OCI-LY7 (cell line): ENCODE measurements at places on chromosomes 4 and X.
A peak's percentile ranks its signal among the peaks of the same experiment; 100 is the strongest.

GRCh38 chrX:113741744-113742143 is 842.1 kb upstream of the HTR2C start:
- peak; percentile 25 for DNase-seq

DNA sequence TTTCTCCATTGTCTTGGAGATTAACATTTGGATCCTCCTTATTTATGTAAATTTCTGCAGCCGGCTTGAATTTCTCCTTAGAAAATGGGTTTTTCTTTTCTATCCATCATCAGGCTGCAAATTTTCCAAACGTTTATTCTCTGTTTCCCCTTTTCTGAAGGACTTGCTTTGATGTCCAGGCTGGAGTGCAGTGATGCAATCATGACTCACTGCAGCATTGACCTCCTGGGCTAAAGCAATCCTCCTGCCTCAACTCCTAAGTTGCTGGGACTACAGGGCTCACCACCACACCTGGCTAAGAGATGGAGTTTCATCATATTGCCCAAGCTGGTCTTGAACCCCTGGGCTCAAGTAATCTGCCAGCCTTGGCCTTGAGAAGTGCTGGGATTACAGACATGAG is 144.0 kb upstream of the ZXDB start:
- no peak for DNase-seq

DNA sequence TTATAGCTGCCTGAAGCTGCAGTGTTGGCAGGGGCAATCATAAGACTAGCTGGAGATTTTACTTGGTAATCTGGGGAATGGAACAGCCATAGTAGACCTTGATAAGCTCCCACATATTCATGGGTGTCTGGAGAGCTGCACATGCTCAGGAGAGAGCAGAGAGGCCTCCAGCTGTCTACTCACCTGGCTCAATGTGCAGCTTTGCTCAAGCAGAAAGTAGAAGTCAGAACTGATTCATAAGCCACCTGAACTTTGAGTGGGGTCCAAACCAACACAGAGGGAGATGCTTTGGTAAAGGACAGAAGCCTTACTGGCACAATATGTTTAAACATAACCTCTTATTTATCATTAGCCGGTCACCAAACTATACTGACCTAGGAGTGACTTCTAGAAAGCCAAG is 54.4 kb downstream of the KDM6A start:
- no peak for DNase-seq

GRCh38 chr4:15507679-15508078 is 38.0 kb downstream of the CC2D2A start:
- no peak for DNase-seq

- DNase-seq: no peak
Observed at GRCh38 chrX:137151403-137151802, 117.6 kb upstream of the GPR101 start.

GRCh38 chr4:38469410-38469809 is 194.6 kb upstream of the KLF3 start:
- DNase-seq: no peak

DNA sequence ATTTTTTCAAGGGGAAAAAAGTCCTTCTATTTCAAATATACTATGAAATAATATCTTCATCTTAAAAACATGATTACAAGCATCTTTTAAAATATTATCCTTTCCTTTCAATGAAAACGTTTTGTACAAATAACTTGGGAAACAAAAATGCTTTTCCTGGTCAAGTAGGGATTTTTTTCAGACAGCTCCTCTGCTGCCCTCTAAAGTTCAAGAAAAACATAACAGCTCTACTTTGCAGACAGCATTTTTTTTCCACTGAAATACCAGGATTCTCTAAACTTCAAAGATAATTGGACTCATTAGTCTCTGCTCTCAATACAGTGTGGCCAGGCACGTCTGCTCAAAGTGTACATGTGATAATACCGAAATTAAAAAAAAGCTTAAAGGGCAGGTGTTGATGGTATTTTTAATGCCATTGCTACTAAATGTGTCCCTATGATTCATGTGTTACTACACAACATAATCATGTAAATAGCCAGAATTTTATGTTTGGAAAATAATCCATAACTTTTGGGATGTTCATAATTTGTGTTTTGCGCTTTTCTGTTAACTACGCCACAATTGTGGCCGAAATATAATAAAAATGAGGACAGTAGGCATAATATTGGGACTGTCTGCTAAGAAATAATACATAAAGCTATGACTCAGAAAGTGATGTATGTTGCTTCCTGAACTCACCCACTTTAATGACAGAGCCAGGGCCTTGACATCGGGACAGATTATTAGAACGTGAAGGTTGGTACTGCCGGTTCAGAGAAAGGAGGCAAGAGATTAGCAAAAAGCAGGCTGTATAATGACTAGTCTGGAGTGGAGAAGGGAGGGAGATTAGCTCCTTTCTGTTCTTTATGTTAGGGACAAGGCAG is 478.9 kb downstream of the KCNIP4 start:
- DNase-seq: peak; percentile 4

DNA sequence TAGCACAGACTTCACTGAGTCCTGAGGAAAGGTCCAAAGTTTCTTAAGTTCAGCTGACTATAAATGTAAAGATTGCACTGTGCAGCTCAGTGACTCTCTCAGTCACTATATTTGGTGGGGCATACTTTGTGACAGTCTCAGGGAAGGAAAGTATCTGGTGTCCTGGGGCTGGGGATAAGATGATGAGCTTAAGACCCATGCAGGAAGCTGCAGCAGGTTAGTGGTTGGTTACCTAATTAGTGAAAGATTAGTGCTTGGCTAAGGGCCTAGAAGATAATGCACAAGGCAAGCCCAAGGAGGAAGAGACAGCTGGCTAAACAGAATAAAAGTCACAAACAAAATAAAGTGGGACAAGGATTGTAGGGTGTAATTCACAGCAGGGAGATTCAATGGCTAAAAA is 25.4 kb upstream of the SLITRK4 start:
- no peak for DNase-seq

- no peak for DNase-seq
Observed at GRCh38 chr4:102281171-102281839, 64.0 kb downstream of the SLC39A8 start.

DNA sequence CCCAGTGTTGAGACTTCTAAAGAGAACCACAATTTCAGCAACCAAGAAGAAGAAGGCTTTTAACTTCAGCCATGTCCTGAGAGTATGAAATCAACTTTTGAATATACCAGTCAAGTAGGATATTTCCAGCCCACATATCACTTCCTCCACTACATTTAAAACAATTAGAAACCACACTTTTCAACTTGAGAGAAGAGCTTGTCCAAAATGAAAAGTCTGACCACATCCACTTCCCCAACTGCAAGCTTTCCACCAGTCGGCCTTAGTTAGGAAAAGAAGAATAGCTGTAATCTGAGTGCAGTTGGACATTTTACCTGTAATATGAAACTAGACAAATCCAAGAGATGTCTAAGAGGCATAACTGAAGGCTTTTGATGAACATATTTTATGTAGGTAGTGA is 101.9 kb upstream of the SLC7A11 start:
- no peak for DNase-seq
